Globus pallidus (tissue), 1 donor: ENCODE measurements at places on chromosomes 2 and 18.

DNA sequence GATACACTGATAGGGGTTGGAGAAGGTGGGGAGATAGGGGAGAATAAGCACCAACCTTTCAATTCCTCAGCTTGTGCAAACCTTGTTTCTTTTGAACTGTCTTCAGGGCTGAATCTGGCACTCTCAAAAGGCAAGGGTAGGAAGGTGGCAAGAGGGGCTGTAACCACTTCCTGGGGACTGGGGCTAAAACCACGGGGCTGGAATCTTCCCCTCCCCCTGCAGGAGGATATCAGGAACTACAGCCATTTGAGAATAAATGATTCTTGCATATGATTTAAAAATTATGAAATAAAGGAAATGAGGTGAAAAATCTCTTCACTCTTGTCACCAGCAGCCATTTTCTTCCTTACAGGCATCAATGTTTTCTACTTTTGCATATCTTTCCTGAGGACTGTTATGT lies 50.8 kb downstream of the ATOH8 start:
- DNase-seq, result no peak

GRCh38 chr2:222952204-222952603 lies 91.4 kb downstream of the ACSL3 start:
- DNase-seq, result no peak

DNA sequence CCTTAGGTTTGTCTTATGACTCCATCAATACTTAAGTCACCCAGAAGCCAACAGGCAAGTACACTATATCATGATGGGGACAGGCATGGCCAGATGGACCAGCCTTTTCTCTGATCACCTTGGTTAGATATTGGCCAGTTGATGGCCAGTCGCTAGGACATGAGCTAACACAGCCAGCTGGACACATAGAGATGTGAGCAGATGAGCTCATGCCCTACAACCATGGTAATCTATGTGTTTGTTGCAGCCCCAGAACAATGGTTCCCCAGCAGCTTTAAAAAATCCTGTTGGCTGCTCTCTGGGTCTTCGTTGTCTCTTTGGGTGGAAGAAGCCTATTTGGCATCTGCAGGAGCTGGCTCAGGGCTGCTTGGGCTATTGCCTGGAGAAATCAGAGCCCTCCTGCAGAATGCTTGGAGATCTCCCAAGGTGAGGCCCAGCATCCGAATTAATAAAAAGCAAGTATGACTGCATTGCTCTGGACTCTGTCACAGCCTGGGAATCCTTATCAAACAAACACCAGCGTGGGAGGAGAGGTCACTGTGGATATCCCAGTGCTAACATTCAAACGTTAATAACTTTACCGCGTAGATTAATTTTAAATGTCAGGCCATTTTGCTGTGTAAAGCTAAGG lies 62.3 kb upstream of the KLHL29 start:
- DNase-seq, result no peak

GRCh38 chr2:75882530-75882929 lies 171.8 kb upstream of the GCFC2 start:
- no peak for DNase-seq

DNA sequence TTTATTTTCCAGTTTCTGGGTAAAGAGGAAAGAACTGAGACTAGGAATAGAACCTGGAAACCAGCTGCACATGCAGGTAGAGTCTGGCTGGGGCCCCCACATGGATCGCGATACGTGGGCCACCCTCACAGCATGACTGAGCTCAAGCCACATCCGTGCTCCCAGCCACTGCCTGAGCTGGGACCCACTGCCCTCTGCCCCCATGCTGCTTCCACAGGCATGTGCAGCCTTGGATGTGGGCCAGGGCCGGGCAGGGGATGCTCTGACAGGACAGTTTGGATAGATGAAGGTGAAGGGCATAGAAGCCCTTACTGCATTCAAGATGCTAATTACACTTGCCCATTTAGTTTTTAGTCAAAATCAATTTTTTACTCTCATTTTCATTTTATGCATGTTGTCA lies 321.2 kb downstream of the DCDC2C start:
- no peak for DNase-seq

GRCh38 chr2:215727507-215728503 lies 285.5 kb downstream of the MREG start:
- DNase-seq, result no peak

- no peak for DNase-seq
Measured at GRCh38 chr2:228777855-228778355, 493.2 kb downstream of the PID1 start.

- no peak for DNase-seq
Measured at GRCh38 chr2:153622285-153622684, 143.7 kb upstream of the RPRM start.
